ENCODE measurements at places on chromosomes 16 and 17.

GRCh38 chr16:26598061-26598460 lies 468.7 kb upstream of the C16orf82 start:
- no peak for DNase-seq

DNA sequence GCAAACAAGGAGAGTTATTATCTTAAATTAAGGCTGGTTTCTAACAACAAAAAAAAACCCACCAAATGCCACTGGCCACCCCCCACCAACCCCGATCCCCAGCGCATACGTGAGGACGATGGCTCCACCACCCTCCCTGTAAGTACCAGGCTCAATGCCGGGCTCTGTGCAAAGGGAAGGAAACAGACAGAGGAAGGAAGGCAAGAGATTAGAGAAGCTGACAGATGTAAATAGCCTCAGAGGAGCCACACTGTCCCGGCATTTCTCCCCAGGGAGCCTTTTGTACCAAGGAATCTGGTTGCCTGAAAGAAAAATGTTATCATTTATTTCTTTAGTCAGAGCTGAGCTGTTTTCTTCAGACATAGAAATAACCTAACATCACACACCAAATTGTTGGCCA lies 13.1 kb downstream of the SOST start:
- no peak for DNase-seq

DNA sequence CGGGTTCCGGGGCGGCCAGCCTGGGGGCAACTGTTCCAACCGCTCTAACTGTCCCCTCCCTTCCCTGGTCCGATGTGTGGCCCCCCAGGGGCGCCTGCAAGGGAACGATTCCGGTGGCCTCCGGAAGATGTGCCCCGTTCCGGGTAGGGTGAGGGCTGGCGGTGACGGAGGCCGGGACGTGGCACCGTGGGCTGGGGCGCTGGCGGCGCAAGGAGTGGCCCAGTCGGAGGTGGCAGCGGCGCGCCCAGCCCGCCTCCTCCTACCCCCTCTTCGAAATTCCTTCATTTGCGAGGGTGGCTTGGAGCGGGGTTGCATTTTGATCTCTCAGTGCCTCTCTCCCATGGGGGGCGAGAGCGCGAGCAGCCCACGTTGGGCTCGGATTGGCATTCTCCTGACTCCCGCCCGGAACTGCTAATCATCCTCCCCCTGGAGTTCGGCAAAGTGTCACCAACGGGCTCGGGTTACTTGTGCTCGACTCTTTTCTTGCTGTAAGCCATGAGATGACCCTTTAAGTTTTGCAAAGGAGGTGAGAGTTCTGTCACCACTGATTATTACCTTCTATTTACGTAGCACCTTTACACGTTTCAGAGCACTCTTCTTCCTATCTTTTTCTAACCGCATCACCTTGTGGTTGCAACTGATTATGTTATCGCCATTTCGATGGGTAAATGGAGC lies 622 bp downstream of the NDEL1 start:
- peak; percentile 22 for DNase-seq

DNA sequence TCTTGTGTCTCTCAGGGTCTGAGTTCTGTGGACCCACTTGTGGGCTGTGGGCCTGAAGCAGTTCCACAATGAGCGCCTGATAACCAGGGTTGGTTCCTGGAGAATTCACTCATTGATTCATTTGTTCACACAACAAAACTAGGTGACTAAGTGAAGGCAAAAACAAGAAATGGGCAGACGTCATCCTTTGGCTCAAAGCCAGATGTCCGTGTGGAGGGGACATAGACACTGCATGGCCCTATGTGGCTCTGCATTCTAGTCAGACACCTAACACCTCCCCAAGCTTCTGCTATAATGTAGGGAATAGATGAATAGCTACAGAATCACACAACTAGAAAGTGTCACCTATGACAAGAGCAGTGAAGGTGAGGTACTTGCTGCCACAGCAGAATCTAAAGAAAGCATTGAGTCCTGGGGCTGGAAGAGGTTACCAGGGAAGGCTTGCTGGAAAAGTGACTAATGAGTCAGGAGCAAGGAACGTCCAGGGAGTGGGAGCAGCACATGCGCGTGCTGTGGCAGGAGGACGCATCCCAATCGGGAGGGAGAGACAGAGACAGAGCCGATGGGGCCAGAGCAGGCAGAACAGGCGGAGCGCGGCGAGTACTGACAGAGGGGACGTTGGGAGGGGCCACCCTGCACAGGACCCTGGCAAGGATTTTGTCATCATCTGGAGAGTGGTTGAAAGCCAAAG lies 58.9 kb downstream of the CES1 start:
- no peak for DNase-seq

DNA sequence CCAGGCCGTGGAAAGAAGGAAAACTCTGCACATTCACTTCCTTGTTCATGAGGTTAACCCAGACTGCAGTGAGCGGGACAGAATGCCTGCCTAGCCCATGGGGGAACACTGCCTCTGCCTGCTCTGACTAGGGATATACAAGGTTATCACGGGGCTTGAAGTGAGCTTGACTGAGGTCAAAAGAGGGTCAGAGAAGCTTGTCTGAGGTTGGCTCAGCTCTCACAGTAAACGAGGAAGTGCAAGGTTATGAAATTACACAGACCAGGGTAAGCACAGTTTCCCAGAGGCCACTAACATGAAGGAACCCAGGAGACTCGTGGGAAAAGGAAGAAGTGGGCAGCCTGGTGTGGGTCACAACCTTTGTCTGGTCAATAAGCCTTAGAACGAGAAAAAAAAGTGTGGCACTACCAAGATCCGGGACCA lies 28.7 kb downstream of the HIC1 start:
- no peak for DNase-seq

- no peak for DNase-seq
Observed at GRCh38 chr17:74466828-74467184, 372 bp downstream of the CD300A start.

DNA sequence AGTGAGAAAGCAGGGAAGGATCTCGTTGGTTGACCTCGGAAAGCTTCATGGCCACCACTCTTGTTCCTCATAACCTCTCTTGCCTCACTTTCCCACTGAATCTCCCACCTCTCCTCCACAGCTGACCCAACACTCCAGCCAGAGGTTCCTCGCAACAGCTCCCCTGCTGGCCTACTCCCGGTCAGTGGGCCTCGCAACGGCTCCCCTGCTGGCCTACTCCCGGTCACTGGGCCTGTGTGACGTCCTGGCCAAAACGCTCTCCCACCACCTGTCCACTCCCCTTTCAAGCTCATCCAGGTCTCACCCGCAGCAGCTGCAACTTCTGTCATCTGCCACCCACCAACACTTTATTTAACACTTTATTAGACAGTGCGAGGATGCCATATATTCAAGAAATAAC lies 149.1 kb downstream of the VPS53 start:
- DNase-seq = no peak

DNA sequence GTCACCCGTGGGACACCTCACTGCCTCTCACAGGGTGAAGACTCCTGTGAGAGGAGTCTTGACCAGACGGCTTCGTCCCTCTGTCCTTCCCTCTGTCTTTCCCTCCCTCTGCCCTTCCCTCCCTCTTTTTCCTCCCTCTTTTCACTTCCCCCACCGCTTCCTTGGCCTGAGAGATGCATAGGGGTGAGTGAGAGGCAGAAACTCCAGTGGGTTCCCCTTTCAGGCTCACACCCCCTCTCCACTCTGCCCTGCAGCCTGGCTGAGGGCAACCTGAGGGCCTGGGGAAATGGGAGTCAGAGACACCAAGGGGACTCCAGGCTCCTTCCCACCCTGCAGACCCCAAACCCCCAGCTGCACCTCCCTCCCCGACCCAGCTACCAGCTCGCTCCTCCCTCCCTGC lies 14.6 kb upstream of the KRT17 start:
- no peak for DNase-seq

DNA sequence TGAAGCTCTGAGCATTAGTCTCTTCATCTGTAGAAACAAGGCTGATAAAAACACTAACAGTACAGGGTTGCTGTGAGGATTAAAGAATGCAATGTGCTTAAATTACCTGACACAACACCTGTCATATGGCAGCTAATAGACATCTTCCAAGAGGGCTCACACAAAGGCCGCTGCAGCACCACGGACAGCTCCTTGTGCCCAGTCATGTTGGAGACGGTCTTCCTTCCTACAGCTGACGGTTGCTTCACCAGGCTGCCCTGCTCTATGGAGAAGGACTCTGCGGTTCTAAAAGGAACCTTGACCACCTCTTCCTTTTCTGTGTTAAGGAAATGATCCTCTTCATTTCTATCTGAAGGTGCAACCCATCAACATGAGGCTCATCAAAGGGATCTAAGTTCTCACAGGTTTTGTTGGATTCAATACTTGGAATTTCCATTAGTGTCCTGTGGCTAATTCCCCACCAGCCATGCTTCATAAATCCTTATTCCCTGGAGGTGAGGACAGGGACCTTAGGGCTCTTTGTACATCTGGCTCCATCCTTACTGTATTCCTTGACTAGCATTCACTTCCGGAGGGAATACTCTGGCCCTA lies 138.9 kb upstream of the CES5A start:
- no peak for DNase-seq

DNA sequence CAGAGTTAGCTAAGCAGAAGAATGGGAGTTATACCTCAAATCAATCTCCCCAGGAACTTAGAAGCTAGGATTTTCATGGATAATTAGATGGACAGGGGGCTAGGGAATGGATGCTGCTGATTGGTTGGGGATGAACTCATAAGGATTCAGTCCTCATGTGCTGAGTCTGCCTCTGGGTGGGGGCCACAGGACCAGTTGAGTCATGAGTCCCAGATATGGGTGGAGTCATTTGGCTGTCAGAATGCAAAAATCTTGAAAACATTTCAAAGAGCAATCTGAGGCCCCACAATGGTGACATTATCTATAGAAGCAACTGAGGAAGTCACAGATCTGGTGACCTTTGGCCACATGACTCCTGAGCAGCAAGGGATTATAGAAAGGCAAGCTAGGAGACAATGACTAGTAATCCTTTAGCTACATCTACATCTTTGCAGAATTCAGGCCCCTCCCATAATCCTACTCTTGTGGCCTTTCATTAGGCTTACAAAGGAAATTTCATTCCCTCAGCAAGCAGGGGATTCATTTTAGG lies 82.6 kb upstream of the CCL2 start:
- no peak for DNase-seq

DNA sequence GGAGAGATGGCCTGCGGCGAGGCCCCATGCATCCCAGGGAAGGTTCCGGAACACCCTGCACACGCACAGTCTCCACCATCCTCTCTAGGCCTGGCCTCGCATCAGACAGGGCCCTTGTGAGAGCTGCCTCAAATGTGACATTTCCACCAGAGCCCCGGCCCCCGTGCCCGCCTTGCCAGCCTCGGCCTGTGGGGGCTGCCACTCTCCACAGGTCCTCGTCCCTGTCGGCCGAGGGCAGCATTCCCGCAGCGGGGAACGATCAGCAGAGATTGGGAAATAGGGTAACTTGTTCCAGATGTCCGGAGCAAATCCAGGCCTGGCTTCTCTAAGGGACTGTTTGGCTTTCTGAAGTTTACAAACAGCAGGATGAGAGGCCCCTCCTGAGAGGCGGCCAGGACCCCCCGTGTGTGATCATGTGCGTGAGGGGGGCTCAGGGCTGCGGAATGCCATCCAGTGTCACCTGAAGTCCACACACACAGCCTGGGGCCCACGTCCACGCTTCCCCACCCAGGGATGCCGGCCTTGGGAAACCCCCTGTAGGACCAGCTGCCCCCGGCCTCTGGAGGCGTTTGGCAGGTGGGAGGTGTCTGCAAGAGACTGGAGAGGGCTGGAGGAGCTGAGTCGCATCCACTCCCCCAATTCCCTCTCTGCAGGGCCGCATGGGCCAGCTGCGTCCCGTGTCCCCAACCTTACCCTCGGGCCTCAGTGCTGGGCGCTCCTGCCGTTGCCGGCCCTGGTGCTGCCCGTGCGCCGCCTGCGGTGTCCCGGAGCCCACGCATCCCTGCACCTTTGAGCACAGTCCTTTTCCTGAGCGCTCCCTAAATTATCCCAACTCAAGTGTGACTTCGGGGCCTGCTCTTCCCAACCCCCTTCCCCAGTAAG lies 70.4 kb downstream of the ZDHHC7 start:
- no peak for DNase-seq

GRCh38 chr17:60910415-60910814 lies 232.8 kb downstream of the BCAS3 start:
- DNase-seq = no peak

DNA sequence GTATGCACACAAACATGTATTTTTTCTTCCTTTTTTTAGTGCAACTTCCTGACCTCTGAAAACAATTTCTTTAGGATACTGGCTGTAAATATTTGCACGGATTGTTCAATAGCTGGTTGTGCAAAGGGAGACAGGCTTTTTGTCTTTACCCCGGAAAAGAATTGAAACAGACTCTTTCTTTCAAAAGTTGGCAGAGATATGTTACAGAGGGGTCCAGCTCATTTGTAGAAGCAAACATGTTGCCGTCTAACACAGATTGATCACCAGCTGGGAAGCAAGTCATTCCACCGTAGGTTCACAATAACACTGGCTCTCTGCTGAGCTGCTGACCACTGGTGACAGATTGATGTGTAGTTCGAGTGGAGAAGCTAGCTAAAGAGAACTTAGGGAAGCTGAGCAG lies 130.9 kb downstream of the STX8 start:
- DNase-seq = no peak

GRCh38 chr16:89253548-89254287 lies 36.2 kb downstream of the ZNF778 start:
- no peak for DNase-seq

GRCh38 chr17:34736611-34737010 lies 157.2 kb downstream of the TMEM132E start:
- no peak for DNase-seq

GRCh38 chr17:36934144-36934691 lies 3.1 kb upstream of the LHX1 start:
- no peak for DNase-seq

- no peak for DNase-seq
Observed at GRCh38 chr17:40952661-40953060, 14.1 kb downstream of the KRT39 start.

DNA sequence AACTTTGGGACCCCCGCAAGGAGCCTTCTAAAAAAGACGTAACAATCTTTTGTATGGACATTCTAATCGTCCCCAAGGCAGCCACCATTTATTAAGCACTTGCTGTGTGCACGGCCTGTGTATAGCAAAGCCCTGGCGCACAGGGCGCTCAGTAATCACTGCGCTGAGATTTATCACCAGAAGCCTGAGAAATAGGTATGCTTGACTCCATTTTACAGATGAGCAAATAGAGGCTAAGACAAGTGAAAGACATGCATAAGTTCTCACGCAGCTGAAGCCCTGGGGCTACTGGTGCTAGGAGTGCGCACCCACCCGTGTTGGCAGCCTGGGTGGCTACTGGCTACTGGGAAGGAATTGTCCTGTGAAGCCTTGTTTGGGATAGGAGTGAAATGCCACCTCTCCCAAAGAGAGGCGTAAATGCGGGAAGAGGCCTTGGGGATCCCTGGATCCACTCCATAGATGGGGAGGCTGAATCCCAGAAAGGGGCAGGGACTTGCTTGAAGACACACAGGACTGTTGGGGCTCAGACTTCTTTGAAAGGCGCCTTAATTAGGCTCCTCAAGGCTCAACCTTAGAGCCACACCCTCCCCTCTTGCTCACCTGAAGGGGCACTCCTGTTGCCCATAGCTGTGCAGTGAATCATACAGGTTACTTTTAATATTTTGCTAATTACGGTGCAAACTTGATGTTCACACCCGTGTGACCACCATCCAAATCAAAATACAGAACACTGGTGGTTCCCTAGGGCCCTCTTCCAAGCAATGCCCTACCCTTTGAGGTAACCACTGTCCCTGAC lies 634 bp upstream of the NATD1 start:
- DNase-seq = no peak

GRCh38 chr17:5354310-5354709 lies 65.2 kb downstream of the NUP88 start:
- DNase-seq = no peak

GRCh38 chr16:24442631-24443030 lies 96.7 kb upstream of the RBBP6 start:
- no peak for DNase-seq

GRCh38 chr17:51707216-51707615 lies 446.9 kb downstream of the UTP18 start:
- DNase-seq = no peak
